ENCODE measurements at places on chromosomes 2 and 18.

DNA sequence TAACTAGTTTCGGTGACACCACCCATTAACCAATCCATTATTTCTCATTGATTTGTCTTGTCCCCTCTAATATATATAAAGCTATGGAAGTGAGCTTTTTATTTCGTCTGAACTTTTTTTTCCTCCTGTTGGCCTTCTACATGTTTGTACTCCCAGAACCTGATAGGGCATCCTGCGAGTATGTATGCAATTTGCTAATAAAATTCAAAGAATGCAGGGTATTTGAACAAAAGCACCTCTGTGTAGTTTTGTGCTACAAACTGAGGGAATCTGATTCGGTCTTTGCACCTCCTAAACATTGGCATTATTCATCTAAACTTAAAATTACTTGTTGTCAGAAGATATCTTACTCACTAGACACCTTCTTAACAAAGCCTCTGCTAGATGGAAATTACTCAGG, 242.9 kb upstream of the TMEFF2 start:
- no peak for DNase-seq

DNA sequence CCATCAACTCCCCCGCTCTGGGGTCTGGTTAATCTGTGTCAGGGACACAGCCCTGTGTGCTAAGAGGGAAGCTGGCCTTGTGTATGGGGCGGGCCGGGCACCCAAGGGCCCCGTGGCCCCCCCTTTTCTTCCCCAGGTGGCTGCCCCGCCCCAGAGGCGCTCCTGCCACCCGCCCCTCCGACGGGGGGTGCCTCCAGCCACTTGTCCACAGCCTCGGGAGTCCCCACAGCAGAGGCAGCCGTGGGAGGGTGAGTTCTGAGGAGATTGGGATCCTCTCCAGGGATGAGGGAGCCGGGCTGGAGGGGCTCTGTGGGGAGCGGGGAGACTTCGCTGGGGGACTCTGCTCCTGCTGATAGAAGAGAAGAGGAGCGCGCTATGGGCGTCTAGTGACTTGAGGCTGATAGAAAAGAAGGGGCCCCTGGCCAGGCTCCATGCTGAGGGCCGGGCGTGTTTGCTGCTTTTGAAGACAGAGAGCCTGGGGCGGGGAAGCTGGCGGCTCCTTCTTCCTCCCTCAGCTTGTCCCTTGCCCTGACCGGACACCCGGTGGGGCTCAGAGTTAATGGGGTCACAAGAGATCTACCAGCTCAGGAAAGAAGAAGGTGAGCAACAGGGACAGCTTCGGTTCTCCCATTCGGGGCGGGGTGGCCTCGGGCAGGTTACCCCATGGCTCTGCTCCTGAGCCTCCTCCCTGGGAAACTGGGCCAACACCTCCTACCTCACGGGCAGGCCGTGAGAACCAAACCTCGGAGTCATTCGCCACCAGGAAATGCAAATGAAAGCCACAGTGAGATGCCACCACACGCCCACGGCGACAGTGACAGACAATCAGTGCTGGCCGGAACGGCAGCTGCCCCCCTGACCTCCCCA, 89.4 kb upstream of the TAF1B start:
- DNase-seq = no peak

- no peak for DNase-seq
Observed at GRCh38 chr2:86566821-86567190, 3.6 kb upstream of the CHMP3 start.

- peak; percentile 62 for DNase-seq
Observed at GRCh38 chr2:171811245-171811628, 82.8 kb downstream of the SLC25A12 start.

- DNase-seq = no peak
Observed at GRCh38 chr2:80068038-80068731, 236.4 kb downstream of the LRRTM1 start.

GRCh38 chr2:172863341-172863740, 127.7 kb downstream of the RAPGEF4 start:
- DNase-seq = no peak

GRCh38 chr2:21454839-21455238, 331.1 kb downstream of the TDRD15 start:
- DNase-seq = no peak

- no peak for DNase-seq
Observed at GRCh38 chr18:841647-842370, 29.8 kb upstream of the YES1 start.

DNA sequence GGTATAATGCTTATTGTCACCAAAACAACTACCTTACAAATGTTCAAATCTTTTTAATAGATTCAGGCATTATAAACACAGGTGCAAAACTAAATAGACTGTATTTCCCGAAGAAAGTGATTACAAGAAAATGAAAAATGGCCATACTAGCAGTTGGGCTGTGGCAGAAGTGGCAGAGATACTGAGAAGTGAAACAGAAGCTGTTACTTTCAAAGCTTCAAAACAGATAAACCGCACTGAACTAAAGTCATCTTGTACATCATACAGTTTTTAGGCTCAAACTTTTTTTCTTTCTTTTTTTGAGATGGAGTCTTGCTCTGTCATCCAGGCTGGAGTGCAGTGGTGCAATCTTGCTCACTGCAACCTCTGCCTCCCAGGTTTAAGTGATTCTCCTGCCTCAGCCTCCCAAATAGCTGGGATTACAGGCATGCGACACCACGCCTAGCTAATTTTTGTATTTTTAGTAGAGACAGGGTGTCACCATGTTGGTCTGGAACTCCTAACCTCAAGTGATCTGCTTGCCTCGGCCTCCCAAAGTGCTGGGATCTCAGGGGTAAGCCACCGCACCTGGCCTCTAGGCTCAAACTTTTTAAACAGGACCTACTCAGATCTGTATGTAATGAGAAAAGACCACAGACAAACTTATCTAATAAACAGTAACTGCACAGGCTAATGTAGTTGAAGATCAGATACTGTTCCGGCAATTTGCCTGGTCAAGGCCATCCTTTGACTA, 77.9 kb upstream of the SATB2 start:
- DNase-seq = no peak

GRCh38 chr2:239264492-239264837, 136.4 kb downstream of the HDAC4 start:
- no peak for DNase-seq

- DNase-seq = no peak
Observed at GRCh38 chr2:132597831-132598230, 72.2 kb downstream of the LYPD1 start.

DNA sequence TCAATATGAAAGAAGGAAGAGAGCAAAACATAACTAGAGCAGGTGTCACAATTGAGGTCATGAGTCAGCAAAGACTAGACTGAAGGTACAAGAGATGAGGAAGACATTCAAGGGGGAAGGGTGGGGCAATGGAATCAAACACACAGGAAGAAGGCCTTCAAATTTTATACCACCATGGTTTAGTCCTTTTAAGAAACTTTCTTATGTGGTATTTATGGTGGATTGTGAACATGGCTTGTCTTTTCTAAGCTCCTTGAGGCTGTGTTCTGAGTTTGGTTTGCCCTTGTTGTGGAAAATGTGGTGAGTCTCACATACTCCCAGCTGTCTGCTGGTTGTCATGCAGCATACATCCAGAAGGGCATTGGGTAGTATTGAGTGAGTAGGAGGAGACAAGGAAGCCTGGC, 62.1 kb downstream of the NABP1 start:
- no peak for DNase-seq

DNA sequence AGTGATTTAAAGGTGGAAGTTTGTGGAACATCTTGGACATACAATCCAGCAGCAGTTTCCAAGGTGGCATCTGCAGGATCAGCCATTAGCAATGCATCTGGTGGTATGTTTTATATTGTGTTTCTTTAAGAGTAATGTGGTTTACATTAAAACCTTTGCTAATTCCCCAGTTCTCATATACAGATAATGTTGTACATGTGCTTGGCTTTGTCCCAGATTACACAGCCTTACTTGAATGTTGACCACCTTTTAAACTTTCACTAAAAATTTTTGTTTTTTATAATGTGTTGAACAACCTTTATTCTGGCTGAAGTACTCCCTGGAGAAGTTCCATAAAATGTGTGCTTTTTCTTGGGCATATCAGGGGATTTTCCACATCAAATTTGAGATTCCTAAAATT, 57.5 kb downstream of the MIB1 start:
- no peak for DNase-seq

DNA sequence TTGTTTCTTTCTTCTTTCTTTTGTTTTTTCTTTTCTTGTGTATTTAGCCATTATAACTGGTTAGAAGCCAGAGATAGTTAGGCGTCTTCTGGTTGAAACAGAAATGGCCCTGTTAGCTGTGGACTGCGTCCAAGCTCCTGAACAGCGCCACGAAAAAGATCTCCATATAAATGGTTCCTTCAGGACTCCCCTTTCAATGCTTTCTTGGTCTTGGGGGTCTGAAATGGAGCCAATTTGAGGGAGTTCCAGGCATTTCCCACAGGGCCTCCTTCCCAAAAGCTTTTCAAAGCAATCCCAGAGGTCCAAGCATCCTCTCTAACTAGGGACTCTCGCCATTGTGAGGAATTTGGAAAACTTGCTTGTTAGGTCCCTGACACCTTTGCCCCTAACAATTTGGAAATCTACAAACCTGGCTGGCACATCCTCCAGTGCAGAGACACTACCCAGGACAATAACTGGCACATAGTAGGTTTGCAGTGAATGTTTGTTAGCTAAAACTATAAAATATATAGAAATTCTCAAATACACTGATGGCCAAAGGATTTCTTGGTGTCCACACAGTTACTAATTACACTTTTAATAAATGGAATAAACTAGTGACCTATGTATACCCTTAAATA, 80.1 kb downstream of the MYCN start:
- DNase-seq = no peak

GRCh38 chr18:10051877-10052631, 138.2 kb downstream of the VAPA start:
- no peak for DNase-seq

DNA sequence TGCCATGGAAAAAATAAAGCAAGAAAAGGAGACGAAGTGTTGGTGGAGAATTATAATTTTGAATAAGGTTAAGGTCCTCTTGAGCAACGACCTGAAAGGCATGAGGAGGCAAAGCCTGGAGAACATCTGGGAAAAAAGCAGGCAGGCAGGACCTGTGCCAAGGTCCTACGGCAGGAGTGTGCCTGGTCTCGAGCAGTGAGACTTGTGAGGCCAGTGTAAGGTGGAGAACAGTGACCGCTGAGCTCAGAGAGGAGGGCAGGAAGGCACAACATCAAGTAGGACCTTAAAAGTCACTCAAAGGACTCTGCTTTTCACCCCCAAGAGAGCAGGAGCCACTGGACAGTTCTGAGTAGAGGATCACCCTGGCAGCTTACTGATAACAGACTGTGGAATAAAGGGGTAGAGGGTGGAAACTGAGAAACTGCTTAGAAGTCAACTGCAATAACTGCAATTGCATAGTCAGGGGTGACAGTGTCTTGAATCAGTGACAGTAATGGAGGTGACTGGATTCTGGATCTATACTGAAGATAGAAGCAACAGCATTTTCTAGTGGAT, 3.5 kb downstream of the NOL10 start:
- no peak for DNase-seq

DNA sequence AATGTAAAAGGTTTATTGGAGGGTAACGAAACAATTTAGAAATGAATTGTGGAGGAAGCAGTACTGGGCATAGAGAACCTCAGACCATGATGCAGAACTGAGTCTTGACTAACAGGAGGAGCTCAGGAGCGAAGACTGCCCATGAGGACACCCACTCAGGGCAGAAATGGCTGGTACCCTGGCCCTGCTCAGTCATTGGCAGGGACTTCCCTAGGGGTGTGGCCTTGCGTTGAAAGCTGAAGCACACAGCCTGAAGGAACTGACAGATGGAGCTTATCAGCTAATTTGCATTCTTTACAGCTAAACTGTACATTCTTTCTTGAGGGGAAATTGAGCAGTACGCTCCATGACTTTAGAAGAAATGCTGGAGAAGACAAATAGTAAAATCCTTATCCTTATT, 57.1 kb downstream of the PDK1 start:
- no peak for DNase-seq

DNA sequence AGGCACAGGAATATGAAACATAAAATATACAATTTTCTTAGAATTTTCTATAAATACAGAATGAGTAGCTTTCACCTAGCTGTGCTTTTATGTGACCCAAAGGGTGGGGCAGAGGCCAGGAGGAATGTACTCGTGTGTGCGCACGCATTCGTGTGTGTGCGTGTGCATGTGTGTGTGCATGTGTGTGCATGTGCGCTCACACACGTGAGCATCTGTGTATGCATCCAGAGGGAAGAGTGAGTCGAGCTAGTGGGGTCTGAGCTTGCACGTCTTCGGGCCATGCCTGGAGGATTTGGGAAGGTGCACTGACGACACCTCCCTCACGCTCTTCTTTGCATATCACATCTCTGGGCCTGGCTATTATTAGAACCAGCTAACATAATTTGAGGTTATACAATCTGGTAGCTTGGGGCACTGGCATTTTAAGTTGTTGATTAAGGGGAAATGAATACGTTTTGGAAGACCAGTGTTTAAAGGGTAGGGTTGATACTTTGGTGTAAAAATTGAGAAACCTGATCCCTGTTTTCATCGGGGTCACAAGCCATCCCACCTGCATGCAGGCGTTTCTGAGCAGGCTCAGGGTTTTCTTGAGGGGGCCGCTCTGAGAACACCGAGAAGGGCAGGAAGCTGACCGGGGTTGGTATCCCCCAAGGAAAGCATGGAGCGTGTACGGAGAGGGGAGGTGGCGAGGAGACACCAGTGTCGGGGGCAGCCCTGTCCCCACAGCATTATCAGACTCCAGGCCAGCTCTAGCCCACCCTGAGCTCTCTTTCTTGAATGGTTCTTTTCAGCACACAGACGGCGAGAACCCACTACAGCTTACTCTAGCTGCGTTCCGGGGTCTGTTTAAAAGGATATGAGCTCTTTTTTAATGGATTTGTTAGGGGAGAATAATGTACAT, 85.3 kb downstream of the LRRFIP1 start:
- no peak for DNase-seq

DNA sequence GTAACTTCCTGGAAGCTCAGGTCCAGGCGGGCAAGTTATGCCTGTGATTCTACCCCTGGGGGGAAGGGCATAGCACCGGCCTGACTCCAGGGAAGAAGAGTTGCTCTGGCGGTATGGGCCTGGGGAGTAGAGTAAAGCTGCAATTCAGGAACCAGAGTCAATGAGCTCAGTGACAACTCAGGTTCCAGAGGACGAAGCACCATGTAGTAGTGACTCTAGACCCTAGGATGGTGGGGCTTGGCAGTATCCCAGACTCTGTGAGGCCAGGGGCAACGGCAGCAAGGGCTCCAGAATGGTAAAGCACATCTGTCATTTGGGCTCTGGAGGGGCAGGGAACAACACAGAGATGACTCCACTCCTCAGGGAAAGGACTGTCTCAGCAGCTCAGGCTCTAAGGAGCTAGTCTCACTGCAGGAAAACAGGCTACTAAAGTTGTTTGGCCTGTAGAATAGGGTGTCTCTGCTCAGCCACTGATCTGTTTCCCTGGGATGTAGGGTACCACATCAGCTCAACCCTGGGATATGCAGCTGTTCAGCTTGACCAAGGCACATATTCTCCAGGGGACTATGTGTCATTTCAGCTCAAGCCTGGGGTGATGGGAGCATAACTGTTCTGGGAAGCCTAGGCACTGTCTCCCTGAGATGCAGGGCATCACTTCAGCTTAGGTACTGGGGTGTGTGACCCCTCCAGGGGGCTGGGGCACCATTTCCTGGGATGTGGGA, 36.2 kb upstream of the RHOB start:
- DNase-seq = no peak

- DNase-seq = no peak
Observed at GRCh38 chr2:31329081-31329625, 85.4 kb downstream of the XDH start.

Measured in NCI-H748 treated with DMSO at 0.1 percent for 48 hours (cell line).